ENCODE measurements at places on chromosomes 7 and 10.

DNA sequence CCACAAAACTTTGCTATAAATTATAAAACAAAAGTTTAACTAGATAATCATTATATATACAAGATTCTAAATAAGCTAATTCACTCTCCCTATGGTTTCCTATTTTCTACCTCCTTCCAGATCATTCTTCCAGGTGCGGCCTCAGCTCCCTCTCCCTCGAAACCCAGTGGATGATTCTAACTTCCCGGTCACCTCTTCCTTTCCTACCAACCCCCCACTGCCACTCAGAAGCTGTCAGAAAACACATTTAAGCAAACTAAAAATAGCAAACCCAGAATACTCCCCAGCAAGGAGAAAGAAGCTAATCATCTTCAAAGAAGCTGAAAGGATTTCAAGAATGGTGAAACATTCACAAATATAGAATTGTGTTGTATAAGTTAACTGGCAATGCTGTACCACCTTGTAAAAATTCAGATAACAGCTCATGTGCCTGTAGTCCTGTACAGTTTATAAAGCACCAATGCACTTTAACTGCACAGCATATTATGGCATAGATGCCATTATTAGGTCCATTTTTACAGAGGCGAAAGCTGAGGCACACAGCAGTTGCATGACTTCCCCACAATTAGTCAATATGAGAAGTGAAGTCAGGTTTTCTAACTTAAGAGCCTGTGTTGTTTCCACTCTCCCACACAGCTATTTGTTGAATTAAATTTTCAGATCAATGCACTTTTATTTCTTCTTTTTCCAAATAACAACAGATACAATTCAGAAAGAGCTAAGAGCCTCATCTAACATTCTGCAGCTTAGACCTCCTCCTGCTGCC, 13.7 kb upstream of the DNTT start:
- no peak for DNase-seq

DNA sequence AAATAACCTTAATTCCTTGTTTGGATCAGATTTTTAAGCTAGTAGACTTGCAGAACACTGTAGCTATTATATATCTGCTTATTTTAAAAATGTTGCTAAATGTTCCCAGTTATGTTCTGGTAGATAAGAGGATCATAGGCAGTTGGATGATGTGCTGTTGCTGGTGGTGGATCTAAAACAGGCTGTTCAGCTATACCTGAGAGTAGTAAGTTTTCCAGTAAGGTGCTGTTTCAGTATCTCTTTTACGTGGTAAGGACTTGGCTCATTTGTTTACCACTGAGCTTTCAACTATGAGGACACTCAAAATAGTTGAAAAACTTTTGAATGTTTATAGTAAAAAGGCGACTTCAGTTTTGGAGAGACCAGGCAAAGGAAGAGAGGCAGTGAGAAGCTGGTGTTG, 180.9 kb downstream of the CDK14 start:
- DNase-seq, result no peak

GRCh38 chr7:25804154-25804553, 347.8 kb upstream of the NFE2L3 start:
- DNase-seq, result no peak

DNA sequence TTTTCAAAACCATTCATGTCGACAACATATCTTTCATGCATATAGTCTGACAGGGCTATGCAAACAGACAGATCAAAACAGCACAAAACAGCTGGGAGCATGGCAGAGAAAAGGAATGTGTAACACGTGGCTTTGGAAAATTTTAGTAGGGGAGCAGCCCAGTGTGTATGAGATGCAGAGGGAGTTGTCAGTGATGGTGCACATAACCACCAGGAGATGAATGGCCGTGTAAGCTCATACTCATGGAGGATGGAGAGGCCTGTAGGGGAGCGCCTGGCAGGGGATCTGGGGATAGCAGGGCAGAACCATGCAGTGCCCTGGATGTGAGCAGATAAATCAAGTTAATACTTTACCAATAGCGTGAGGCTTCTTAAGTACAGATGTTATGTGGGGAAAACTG, 45.7 kb downstream of the RHOBTB1 start:
- DNase-seq, result no peak

DNA sequence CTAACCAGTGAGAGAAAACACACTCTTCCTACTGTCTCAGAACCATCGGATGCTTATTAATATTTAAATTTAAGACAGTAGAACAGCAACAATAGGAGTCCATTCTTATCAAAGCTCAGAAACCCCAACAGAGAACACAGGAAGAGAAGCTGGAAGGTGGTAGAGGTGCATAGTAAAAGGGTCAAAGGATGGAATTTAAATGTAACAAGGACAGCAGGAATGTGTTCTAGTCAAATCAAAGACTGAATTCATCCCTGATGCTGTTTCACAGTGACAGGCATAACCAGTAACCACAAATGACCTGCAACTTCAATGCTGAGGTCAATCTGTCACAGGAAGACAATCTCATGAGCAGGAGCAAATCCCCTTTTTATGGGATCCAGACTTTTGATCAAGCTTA, 1259.7 kb downstream of the XPNPEP1 start:
- no peak for DNase-seq

DNA sequence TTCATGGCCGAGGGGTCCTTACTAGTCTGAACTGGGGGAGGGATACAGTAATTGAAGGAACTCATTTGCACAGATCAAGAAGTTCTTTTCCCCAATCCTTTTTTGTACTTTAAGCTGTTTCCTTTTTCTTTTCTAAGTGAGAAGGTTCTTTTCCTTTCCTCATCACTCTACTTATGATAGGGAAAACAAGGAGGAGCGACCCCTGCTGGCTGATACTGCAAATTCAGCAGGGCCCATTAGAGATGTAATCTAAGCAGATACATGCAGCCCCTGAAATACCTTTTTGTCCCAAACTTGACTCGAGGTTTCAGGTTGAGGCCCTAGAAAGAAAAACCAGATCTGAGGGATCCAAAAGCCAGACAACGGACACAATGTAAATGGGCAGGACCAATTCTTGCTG, 305.5 kb downstream of the DNAJB9 start:
- no peak for DNase-seq

GRCh38 chr10:6218692-6219493, 16.2 kb downstream of the PFKFB3 start:
- DNase-seq, result no peak

DNA sequence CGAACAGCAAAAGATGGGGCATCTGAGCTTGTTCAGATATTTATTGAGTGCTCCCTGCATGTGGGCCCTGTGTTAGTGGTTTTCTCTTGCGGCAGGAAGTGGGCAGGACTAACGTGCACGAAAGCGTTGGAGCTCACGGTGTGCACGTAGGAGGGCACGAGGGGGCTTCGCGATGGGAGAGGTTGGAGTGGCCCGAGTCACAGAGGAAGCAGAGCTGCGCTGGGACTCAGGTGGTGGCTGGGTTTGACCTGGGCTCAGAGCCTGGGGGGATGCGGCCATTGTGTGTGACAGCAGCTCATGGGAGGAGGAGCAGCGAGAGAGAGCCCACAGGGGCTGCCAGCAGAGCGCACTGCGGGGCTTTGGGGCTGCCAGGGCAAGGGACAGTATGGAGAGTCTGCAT, 7.7 kb downstream of the ZSCAN25 start:
- DNase-seq, result no peak

GRCh38 chr10:85379338-85379737, 987.3 kb downstream of the GRID1 start:
- no peak for DNase-seq

DNA sequence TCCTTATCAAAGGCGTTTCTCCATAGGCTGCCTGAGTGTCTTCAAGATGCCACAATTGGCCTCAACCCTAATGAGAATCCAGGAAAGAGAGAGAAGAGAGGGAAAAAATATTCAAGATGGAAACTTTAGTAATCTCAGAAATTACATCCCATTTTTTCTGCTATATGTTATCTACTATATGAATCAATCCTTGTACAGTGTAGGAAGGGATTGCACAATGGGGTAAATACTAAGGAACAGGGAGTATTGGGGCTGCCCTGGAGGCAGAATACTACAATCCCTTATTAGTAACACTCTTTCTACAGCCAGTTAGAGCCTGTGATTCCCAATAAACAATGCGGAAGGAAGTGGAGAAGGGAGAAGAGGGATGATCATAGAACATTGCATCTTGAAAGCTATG, 27.9 kb downstream of the TFPI2 start:
- DNase-seq, result no peak

GRCh38 chr7:52928591-52928990, 106.8 kb upstream of the POM121L12 start:
- no peak for DNase-seq

DNA sequence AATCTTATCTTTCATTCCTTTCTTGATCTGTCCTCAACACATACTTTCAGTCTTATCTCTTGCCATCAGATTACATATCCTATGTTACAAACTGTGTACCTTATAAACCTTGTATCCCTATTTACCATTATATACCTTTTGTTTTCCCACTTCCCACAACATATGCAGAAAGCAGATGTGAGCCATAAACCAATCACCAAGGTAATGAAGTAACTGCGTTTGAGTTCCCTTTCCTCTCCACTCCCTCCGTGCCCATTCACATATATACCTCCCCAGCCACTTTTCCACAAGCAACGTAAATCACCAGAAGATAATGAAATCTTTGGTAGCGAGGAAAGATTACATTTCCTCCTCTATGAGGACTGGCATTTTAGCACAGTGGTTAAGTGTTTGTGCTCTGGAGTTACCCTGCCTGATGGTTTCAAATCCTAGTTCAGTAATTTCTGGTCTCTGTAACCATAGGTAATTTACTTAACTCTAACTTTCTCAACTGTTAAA, 55.5 kb upstream of the PHF14 start:
- DNase-seq, result no peak

DNA sequence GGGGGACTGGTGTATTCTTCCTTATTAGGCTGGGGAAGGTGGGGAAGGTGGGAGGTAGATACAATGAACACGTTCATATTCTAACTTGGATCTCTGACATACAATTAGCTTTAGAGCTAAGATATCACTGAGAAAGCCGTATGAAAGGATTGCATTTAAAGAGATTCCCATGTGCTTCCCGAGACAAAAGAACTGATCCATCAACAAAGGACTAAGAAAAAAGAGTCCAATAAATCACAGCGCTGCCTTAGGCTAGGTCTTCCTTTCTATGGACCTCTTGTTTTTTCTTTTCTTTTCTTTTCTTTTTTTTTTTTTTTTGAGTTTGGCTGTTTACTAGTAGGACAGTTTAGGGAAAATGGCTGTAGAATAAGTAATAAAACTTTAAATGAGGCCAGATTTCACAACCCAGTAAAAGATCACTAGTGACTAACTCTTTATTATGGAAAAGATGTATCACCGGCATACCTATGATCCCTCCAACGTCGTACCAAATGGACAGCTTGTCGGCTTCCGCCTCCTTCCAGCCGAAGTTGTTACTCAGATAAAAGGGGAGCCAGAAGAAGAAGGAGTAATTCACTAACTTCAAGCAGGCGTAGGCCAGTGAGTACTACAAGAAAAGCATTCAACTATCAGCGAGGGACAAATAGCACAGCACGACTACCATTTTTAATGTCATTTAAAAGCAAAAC, 50.0 kb downstream of the SLC37A3 start:
- DNase-seq, result no peak

DNA sequence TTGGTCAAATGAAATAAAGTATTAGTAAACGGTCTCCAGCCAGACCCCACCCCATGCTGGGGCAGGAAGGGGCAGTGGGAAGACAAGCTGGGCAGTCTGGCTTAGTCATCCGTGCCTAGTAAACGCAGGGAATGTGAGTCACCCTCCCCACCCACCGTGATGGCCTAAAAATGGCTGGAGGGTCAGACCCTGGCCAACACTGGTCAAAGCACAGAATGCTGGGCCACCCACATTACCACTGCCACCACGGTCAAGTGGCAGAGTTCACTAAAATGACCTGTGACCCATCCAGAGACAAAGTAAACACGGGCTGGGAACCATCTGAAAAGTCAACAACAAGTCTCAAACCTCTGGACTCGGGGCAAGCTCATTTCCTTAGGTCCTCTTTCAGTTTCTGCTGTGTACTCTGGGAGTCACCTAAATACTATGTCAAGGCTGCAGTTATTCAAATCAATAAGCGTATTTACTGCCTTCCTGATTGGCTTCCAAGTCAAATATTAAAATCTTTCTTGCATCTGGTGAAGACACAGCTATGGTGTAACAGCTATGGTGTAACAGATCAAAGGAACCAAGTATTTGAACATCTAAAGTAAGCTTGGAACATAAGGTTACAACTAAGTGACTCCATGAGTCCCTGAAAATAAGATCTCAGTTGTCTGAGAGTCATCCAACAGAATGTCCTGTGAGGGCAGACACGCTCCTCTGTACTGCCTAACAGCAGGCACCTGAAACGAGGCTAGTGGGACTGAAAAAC, 3.0 kb downstream of the ZFAND2A start:
- no peak for DNase-seq

DNA sequence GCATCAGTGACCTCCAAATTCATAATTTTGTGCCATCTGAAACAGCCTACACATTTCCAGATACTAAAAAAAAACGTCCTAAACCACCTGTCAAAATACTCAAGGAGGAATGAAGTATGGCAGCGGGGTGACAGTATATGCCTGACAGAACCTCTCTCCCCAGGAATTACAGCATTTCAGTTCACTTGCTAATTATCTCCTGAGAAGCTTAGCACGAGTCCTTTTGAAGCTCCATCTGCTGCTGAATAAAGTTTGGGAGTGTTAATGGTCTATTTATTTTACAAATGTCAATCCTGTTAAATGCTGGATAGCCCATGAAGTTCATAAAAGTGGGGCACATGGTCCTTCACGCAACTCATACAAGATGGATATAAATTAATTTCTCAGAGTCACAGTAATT, 29.4 kb upstream of the ANLN start:
- DNase-seq, result no peak

- peak; percentile 75 for DNase-seq
These were observed 11.4 kb upstream of the EBLN1 start for GRCh38 chr10:22228943-22229801.

DNA sequence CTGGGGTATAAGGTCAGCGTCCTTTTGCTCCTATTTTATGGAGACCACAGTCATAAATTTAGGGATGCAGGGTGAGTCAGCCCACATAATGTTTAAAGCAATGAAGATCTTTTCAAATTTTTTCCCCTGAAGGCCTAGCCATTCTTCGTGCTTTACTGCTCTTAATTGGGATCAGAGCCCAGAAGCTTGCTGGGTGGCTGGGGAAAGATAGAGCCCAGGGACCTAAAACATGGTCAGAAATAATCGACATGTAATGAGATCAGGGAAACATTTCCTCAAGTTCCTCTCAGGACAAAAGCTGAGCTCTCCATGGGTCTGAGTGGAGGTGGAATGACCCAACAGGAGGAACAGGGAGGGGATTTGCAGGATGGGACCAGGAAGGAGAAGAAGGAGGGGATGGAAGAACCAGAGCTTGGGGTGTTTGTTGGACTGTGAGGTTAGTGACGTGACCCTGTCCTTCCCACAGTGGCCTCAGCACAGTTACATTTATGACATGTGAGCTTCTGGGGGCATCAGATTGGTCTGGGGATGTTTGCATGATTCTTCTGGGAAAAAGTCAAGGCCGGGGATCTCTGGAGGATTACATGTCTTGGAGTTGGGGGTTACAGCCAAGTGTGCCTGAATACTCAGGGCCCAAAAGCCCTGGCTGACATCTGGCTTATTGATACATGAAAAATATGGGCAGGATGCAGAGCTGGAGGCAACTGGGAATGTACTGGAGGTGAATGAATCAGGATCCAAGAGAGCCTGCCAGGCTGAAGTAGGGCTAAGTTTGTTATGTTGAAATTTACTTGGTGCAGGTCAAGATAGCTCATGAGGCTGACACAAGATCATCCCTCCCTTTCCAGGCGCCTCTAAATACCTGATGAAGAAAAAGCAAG, 477.9 kb downstream of the RPS24 start:
- DNase-seq, result no peak

GRCh38 chr7:128714701-128715495, 24.3 kb upstream of the CALU start:
- DNase-seq, result no peak

Data from NCI-H2081 (cell line).